AG09319 (cell line): ENCODE measurements at places on chromosomes 4 and X.

DNA sequence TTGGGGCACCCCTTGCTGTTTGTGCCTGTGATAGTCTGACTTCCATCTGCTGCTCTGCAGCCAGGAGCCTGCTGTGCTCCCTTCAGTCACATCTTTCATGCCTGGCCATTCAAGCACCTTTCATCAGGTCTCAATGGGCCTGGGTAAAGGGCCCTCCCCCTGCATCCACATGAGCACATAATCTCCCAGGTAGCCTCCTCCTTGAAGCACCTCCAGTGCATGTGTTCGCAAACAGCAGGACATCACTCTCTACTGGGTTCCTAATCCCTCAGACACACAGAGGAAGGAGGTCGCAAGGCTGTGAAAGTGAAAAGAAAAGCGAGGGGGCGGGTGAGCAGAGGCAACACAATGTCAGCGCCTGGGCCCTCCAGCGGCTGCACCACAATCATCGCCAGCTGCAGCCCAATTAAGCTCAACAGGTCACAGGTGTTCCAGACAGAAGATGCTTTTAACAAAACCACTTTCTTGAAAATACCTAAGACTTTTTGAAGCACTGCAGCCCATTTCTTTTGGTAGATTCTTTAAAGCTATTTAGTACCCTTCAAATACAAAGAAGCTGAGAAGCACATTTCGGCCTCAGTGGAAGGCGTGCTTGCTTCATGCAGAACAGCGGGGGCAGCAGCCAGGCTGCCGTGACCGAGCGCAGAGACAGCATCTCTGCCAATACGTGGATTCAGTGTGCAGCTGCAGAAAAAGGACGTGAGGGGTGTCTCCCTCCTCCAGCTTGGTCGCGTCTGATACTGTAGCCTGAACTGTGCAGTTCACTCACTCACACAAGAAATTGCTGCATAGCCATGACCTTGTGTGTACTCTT is 92.2 kb upstream of the SPRY1 start:
- DNase-seq = no peak

DNA sequence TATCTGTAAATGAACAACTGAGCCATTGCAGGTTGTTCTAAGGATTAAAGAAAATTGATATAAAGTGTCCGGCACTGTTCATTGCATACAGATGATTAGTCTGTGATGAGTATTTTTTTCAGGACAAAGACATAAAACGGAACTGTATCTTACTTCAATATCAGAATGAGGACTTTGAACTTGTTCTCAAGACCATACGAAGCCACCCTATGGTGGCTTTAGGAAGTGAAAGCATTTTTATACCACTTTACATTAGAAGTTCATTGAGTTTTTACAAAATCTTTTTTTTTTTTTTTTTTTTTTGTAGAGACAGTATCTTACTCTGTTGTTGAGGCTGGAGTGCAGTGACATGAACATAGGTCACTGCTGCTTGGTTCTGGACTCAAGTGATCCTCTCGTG is 45.2 kb upstream of the TRIM2 start:
- DNase-seq = no peak

GRCh38 chr4:154416190-154416547 is 75.4 kb downstream of the DCHS2 start:
- DNase-seq = no peak

GRCh38 chrX:18390941-18391538 is 34.4 kb upstream of the CDKL5 start:
- peak; percentile 22 for DNase-seq

- peak; percentile 37 for DNase-seq
Observed at GRCh38 chrX:74293343-74293946, 10.5 kb upstream of the ZCCHC13 start.

DNA sequence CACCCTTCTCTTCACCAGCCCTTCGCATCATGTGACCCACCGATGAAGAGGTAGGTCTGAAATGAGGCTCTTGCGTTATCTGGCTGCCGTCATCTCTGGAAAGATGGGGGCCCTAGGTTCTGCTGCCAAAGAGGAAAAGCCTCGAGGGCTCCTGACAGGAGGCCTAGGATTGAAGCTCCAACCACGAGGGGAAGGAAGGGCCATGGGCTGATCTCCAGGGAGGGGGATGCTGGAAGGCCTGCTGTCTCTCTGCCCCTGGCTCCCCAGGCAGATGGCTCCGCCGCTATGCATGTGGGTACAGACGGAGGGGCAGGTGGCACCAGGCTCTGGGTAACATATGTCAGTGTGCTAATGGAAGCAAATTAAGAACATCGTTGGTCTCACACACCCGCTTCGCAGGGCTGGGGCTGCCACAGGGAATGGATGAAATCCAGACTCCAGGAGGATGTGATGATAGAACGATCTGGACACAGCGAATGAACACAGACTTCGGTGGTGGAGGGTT is 44.9 kb downstream of the AFAP1 start:
- no peak for DNase-seq

DNA sequence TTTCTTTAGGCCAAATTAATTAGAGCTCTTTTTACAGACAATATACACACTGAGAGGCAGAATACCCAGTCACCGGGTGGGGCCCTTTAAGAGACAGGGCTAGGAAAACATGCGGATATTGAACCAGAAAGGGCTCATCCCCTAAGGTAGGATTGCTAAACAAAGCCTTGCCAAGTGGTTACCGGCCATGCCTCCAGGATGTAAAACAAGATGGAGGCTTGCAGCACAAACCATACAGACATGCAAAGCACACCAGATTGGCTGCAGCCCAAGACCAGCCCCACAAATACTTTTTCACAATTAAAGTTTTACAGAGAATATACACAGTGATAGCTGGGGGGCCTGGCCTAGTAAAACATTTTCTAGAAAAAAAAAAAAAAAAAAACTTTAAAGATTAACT is 210.0 kb downstream of the KLHL4 start:
- DNase-seq = no peak
